Psoas muscle (tissue), 8 donors: ENCODE measurements at places on chromosomes 6 and 20. TPM values are rescaled to one million over a fixed set of nuclear protein-coding genes. Genes with fewer than 3 reads are reported as not detected.

- DNase-seq = no peak
Observed at GRCh38 chr6:76992553-76992952, 470.7 kb downstream of the HTR1B start.

- DNase-seq = no peak
Observed at GRCh38 chr20:43968341-43969000, 53.8 kb downstream of the TOX2 start.

- DNase-seq = no peak
Observed at GRCh38 chr20:56575157-56575556, 42.1 kb downstream of the FAM209B start.

- no peak for DNase-seq
Observed at GRCh38 chr6:4801491-4802110, 25.4 kb downstream of the CDYL start.

GRCh38 chr6:64955435-64955848 lies 751.6 kb downstream of the EYS start:
- no peak for DNase-seq

DNA sequence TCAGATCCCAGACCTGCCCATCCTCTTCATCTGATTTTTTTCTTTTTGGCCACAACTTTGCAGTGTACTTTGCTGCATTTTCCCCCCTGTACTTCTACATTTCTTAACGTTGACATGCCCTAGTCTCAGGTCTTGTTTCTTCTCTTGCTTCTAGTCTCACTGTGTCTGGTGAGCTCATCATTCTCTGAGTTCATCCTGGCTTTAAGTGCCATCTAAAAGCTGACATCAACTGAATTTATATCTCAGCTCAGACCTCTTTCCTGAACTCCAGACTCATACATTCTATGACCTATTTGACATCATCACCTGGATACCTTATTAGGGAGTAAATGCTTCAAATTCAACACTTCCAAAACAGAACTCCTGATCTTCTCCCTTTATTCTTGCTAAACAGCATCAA lies 48.9 kb downstream of the TINAG start:
- DNase-seq = no peak

GRCh38 chr6:87745966-87746721 lies 44.1 kb upstream of the AKIRIN2 start:
- DNase-seq = no peak

DNA sequence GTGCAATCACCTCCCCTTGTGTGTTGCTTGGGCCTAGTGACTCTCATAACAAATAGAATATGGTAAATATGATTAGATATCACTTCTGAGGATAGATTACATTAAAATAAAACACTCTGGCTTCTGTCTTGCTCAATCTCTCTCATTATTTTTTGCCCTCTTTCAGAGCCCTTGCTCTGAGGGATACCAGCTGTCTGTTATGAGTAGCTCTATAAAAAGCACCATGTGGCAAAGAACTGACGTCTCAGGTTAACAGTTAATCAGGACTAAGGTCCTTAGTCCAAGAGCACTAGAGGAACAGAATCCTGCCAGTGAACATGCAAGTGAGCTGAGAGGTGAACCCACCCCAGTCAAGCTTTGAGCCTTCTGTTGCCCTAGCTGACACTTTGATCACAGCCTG lies 402.2 kb upstream of the HTR1E start:
- no peak for DNase-seq

GRCh38 chr20:34825530-34826362 lies at the start of gene NCOA6:
Gene NCOA6 (minus strand): TSS chr20:34825651. CDS start chr20:34782355, 43,296 bp downstream.
- DNase-seq = peak; percentile 94

DNA sequence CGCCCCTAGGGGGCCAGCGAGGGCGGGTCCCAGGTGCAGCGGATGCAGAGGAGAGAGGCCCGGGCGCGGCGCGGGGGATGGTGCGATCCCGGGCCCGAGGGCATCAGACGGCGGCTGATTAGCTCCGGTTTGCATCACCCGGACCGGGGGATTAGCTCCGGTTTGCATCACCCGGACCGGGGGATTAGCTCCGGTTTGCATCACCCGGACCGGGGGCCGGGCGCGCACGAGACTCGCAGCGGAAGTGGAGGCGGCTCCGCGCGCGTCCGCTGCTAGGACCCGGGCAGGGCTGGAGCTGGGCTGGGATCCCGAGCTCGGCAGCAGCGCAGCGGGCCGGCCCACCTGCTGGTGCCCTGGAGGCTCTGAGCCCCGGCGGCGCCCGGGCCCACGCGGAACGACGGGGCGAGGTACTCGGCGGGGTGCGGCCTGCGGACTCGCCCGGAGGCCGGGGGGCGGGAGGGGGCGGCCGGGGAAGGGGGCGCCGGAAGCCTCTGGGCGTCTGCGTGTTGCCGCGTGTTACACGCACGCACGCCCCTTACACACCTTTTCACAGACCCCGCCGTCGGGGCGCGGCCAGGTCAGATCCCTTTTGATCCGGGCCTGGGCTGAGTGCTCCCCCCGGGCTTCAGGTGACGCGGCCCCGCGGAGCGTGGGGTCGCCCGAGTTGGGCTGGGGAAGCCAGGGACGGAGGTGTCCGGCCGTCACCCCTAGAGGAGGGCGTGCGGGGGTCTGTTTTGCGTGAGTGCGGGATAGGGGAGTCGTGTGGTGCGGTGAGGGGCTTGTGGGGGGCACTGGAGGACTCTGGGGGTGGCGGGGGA lies 412 bp downstream of the TRIB3 start:
- DNase-seq = peak; percentile 62

GRCh38 chr20:4546786-4547185 lies 174.9 kb upstream of the PRND start:
- no peak for DNase-seq

DNA sequence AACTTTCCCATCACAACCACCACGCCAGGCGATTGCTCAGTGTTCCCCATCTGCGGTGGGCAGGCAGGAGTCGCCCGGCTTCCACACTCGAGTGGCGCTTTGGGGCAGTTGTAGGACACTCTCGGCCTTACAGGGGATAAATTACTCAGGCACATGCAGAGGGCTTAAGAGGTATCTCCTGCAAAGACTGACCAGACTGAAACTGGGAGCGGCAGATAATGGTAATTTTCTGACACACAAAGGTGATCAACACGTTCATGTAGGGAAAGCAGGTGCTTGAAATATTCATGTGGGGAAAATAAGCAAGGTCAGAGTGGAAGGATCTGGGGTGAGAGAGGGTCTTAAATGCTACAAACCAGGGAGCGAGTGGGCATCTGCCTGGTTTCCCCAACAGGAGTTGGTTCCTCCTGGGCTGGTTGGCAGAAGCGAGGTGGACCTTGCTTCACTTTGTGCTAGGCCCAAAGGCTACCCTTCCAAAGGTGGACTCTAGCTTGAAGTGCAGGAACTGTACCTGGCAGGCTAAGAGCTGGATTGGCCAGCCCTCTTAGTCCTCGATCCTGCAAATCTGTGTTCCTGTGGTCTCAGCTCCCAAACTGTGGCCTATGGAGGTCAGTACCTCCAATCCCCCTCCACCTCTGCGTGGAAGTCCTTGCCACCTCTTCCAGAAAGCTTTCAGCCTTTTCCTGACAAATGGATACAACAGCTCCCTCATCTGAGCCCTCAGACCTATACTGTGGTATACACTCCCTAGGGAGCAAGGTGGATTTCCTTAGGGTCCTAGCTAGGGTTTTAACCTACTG lies 16.7 kb downstream of the PLAGL2 start:
- DNase-seq = no peak

- DNase-seq = no peak
Observed at GRCh38 chr6:12593771-12594529, 122.6 kb upstream of the PHACTR1 start.

DNA sequence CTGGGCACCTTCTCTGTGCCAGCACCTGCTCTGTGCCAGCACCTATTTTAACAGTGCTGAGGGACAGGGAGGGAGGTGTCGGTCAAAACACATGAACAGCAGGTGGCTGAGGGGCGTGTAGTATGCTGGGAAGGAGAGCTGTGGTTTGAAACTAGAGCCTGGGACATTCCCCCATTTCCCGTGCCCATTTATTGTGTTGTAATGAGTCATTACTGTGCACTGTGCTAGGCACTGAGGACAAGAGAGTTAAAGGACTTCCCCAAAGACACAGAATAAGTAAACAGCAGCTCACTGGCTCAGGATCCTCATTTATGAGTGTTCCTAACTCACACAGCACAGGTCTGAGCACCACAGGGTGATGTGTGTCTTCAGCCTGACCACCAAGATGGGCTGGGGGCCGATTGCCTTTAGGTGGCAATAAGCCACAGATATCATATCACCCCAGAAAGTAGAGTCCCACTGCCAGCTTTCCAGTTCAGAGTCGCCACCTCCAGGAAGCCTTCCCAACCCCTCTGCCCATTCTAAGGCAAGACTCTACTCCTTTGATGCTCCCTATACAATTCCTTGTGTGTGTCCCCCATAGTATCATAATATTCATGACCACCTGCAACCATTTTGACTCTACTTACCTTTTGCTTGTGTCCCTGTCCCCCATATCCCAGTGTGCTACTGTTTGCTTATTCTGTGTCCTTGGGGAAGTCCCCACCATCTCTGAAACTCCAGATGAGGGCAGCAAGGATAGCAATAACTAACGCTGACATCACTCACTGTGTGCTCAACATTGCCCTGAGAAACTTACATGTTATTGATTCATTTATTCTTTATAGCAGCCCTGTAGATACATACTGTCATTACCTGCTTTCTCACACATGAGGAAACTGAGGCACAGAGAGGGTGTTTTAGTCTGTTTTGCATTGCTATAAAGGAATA lies 87.3 kb downstream of the TOX2 start:
- DNase-seq = no peak

DNA sequence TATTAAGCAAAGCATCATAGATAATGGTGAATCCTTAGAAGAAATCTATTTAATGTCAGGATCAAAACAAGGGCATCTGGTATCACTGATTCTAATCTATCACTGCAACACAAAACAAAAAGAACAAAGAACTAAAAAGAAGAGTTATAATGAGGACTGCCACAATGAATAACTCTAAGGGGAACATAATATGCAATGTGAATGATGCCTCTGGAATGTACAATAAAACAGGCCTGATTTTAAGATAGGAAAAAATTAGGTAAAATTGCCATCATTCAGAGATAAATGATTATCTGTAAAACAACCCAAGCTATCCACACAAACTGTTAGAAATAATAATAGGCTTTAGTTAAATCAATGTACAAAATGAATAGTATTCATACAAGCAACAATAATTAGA lies 936.7 kb upstream of the CITED2 start:
- DNase-seq = no peak

DNA sequence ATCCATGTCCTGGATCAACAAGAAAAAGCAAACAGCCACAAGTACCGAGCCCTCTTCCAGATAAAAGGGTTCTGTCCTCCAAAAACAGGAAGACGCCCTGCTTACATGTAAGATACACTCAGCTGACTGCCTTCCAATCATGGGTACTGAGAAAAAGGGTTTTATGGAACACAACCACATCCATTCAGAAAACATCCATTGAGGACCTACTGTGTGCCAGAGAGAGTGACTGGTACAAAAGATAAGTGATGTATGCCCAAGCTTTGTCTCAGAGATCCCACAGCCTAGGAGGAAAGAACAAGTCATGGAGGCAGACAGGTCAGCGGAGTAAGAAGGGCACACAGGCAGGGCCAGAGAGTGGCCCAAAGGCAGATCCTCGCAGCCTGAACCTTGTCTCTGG lies 94.8 kb upstream of the SSTR4 start:
- no peak for DNase-seq

- no peak for DNase-seq
Observed at GRCh38 chr20:39019805-39020325, 57.7 kb downstream of the DHX35 start.

DNA sequence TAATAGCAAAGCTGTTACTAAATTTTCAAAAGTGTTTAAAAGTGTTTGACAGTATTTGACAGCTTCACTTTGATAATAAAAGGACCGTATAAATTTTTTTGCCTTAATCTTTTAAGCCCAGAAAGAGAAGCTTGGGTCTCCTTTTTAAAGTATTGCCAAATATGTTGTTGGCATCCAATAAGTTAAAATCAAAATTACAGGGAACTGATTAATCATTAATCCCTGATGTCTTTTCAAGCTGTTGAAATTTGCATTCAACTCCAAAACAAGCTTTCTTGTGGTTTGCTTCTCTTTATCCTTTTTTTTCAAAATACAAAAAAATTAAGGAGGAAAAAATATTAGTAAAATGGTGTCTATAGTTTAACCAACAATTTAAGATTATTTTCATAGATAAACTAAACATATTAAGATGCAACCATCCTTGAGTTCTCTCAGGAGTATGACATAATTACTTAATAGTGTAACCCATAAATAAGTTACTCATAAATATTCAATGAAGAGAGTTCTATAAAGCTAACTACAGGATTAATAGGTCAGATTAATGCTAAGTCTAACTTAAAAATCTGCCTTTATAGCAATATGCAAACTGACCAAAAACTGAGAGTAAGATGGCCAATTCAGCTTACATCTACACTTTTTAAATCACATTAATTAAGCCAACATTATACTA lies 27.0 kb upstream of the CALHM6 start:
- DNase-seq = no peak

DNA sequence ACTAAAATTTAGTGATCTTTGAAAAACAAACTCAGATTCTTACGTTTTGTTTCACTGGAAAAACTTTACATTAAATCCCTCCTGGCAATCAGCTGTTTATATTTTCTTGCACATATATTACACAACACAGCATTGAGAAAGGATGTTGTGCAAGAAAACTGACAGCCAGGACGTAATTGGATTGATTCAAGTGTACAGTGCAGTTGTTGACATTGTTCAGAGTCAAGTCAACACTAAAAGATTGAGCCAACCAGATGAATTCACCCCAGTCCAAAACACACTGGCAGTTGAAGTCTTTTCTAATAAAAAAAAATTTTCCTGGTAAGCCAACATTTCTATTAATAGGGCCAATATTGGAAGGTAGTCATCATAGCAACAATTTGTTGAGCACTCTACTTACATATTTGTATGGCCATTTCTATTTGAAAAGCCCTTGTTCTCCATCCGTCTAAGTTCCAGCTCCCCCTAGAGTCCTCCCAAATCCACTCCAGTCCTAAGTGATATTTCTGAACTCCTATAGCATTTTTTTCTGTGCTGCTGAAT lies 20.9 kb upstream of the VNN1 start:
- no peak for DNase-seq

DNA sequence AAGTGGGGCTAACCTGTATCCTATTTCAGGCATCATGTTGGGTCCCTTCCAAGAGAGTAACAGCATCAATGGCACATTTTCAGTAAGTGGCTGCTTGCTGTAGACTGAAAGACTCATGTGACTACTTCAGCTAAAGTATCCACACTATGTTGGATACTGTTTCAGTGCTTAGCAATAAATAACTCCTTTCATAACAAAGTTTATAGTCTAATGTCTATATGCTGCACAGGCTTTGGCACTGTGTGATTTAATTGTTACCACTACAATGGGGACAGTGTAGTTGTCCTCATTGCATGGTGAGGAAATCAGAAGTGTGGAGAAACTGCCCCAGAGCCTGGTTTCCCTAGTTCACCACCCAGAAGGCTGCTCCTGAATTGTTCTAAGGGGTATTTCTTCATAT lies 318.0 kb upstream of the PTCHD4 start:
- no peak for DNase-seq

ZNF391 gene
- 0.32 TPM for total RNA-seq

RPS6KA2 gene
- total RNA-seq = 40.4 TPM

CLIC5 gene
- 197 TPM for total RNA-seq

KIF25 gene
- total RNA-seq = not detected

PRDM13 gene
- not detected for total RNA-seq

FAM209A gene
- not detected for total RNA-seq

MCHR2 gene
- total RNA-seq = not detected

RSPO3 gene
- total RNA-seq = 28.2 TPM

LY86 gene
- 1.3 TPM for total RNA-seq

ZBP1 gene
- 0.50 TPM for total RNA-seq
